ENCODE measurements at places on chromosomes 2 and 18. TPM values are rescaled to one million over a fixed set of nuclear protein-coding genes. Genes with fewer than 3 reads are reported as not detected.

DNA sequence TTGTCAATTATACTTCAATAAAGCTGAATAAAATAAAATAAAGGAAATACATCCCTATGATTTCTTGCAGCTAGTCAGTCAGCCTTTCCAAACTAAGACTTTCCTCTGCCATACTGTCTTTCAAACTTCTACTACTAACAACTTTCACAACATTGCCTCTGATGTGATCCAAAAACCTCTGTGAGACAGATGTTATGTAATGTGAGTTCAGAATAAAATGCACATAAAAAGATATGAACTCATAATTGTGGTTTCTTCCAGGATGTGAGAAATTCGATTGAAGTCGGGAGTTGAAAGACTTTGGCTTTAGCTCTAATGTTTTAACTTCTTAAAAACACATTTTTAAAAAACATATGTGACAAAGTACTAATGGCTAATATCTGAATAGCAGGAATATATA is 98.7 kb downstream of the PIGN start:
- no peak for ATAC-seq

DNA sequence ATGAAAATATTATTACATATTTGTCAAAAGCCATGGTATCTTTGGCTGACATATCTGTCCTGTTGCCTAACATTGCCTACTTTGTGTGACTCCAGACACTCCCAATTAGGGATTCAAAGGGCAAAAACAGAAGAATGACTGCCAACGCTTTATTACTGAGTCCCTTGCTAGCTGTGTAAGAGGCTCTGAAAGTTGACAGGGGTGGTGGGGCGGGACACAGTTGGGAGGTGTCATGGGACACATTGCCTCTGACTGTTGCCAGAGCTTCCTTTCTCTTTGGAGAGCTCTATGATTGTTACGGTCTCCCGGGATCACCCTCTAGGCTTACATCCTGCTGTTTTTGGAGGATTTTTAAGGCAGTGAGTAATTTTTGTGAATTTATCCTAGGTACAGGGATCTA is 249.6 kb upstream of the ACVR2A start:
- ATAC-seq: peak; percentile 68

DNA sequence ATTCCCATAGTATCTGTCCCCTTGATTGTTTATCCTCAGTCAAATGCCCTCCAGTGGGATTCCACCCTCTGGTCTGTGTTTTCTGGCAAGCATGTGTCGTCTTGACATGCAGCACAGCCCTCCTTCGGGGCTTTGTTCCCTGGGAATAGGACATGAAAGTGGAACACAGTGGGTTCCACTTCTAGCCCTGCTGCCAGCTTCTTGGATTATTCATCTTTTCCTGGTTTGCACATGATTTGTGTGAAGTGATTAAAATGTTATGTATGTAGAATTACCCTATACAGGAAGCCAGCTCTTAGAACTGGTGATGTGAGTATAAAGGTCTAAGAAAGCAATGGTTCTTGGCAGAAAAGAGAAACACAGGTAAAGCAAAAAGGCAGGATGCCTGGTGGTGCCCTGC is 142.3 kb downstream of the TANC1 start:
- no peak for ATAC-seq

DNA sequence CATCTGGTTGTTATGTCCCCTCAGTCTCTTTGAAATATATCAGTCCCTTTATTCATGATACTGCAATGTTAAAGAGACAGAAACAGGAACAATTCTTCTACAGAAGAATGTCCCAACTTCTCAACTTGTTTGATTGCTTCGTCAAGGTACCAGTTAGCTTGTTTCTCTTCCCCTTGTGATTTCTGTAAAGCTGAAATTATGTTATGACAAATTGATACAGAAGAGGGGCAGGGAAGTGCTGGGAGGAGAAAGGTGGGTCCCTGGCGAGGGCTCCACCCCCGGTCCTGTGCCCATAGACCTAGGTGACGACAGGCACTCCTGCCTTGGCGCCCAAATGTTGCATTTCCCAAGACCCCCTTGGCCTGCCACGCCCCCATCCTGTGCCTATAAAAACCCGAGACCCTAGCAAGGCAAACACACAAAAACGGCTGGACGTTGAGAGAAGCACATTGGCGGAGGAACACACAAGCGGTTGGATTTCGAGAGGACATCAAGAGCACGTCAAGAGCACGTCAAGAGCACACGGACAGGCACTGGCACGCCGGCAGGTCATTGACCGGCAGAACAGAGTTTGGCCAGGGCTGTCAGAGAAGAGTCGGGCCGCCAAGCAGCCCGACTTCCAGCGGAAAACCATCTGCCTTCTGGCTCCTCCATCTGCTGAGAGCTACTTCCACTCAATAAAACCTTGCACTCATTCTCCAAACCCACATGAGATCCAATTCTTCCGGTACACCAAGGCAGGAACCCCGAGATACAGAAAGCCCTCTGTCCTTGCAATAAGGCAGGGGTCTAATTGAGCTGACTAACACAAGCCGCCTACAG is 11.5 kb upstream of the RTN4 start:
- ATAC-seq: no peak

- ATAC-seq: no peak
Observed at GRCh38 chr2:20704886-20705285, 37.9 kb downstream of the GDF7 start.

DNA sequence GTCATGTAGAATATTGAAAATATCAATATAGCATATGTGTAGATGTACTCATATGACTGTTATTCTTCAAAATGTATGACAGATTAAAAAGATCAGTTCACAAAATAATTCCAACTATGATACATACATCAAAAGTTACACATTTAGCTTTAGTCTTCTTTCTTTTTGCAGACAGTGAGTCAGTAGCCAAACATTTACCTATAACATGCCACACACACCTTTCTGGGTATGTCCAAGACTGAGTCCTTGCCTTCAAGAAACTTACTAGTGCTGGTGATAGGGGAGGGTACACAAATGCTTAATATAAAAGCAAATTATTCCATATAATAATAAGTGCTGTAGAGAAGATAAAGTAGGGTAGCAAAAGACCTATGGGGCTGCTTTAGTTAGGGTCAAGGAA is 152.9 kb upstream of the WDSUB1 start:
- no peak for ATAC-seq

MTLN gene
- 153 TPM for total RNA-seq

CYRIA gene
- 20.7 TPM for total RNA-seq

GRCh38 chr18:74567822-74568221 is 29.8 kb upstream of the ZNF407 start:
- no peak for ATAC-seq

DNA sequence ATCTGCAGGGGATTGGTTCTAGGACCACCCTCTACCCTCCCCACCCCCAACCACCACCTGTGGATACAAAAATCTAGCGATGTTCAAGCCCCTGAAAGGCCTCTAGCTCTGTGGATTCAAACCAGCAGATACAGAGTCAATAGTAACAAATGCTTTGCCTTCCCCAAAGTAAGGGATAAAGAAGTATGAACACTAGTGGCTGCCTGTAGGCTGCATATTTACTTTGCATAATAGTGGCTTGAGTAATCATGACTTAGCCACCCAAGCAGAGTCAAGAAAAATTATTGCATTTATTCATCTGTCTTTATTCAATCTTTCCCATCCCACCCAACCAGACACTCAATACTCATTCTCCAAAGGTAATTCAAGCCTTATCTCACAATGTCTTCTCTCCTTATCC is 43.8 kb downstream of the SOCS6 start:
- no peak for ATAC-seq

TPGS2 gene
- 75.3 TPM for total RNA-seq

DNA sequence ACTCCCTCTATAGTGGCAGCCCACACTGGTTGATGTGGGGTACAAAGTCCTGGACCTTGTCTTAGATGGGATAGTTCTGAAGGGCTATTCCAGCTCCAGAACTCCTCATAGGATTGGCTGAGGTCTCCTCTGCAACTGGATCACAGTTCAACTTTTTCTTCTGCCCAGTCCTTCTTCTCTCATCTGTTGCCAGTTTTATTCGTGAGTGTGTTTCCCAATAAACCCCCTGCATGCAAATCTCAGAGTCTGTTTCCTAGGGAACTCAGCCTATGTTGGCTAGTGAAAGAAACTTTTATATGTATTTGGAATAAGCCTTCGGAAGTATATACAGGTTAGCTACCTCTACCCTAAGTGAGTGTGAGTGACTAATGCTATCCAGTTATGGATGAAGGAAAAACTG is 823.4 kb downstream of the SLC4A3 start:
- ATAC-seq: no peak

DNA sequence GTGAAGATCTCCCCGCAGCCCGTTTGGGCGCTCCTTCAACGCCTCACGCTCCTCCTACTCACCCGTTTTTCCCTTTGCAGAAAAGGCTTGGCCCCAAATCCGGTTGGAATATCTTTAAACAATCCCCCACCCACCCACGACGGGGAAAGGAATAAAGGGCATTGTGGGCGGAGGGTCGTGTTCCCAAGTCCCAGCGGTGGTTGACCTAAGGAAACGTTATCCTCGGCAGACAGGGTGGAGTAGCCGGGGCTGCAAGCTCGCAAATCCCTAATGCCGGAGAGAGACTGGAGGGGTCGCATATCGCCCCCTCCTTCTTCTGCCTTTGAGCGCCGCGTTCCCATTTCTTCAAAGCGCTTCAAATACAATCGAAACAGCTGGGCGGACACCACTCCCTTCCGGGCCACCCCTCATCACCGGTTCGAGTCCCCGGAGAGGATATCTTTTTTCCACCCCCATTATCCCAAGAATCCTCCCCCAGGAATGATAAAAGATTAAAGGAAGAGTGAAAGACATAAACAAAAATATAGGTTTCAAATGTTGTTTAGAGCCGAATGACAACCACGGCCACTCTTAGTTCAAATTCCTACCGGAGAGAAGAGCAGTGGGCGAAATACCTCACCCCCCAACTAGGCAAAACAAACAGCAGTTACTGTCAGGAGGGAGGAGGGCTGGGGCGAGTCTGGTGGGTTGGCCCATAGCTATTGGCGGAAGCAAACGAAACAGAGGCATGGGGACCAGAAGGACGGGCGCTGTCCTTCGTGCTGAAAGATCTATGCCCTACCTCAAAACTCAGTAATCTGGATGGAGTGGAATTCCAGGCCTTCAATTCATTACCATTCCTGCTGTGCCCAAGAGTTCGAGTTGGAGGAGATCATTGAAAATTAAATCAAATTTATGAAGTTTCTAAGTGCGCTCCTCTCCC is 2.8 kb upstream of the GAD1 start:
- no peak for ATAC-seq

COLEC12 gene
- total RNA-seq: 40.1 TPM

KCNJ3 gene
- 0.94 TPM for total RNA-seq

DNA sequence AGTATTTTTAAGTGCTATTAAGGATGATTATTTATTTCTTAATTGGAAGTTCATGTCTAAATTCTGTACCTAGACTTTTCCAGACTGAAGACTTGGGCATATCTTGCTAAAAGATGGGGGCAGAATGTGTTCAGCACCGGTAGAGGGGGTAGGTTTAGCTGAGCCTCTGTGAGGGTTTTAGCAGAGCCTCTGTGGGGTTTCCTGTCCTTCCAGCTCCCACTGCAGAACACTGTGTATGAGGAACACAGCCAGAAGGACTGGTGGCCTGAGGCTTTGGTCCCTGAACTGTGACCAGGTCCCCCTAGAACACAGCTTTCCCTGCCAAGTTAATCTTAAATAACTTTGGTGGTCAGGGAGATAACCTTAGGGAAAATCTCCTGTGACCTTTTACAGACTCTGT is 123.4 kb upstream of the EPC2 start:
- ATAC-seq: no peak

NCKAP5 gene
- total RNA-seq: 0.39 TPM

DNA sequence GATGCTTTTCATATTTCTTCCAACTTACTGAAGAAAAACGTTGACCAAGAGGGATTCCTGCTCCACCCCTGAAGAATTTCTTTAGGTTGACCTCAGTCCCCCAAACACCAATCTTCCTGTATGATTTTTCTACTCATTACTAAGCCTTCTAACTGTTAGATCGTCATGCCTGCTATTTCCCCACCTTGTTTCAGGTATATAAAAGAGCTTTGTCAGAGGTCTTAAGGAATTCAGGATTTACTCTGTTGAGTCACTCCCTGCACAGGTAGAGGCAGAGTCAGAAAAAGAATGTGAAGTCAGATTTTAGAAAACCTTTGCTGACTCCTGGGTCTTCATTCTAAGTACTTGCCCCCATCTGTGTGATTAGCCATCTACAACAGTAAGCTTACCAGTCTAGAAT is 83.8 kb upstream of the NOSTRIN start:
- ATAC-seq: no peak

- no peak for ATAC-seq
Observed at GRCh38 chr2:196176142-196176738, 4.9 kb upstream of the STK17B start.

GRCh38 chr2:14752295-14752694 is 119.8 kb downstream of the LRATD1 start:
- no peak for ATAC-seq
